ENCODE measurements at places on chromosomes 12 and 14. TPM values are rescaled to one million over a fixed set of nuclear protein-coding genes. Genes with fewer than 3 reads are reported as not detected.

CD4 gene
- total RNA-seq = 0.17 TPM

SYNJ2BP gene
- 11.8 TPM for total RNA-seq

COL2A1 gene
- not detected for total RNA-seq

CARMIL3 gene
- total RNA-seq = 0.17 TPM

PLEKHG7 gene
- total RNA-seq = not detected

IL31 gene
- total RNA-seq = not detected

RNF31 gene
- total RNA-seq = 25.8 TPM

CFAP54 gene
- 0.86 TPM for total RNA-seq

AMN gene
- total RNA-seq = under 0.01 TPM

PELI2 gene
- total RNA-seq = 8.4 TPM

SERPINA5 gene
- total RNA-seq = 0.09 TPM

RASSF9 gene
- 0.47 TPM for total RNA-seq

MIPOL1 gene
- 10.2 TPM for total RNA-seq

TAS2R42 gene
- total RNA-seq = not detected

RNASE4 gene
- 31.9 TPM for total RNA-seq

SAMD15 gene
- 0.94 TPM for total RNA-seq

INHBC gene
- total RNA-seq = not detected

ST8SIA1 gene
- 11.3 TPM for total RNA-seq

ADAM21 gene
- 0.77 TPM for total RNA-seq

DNAJC22 gene
- total RNA-seq = 0.43 TPM

LRIG3 gene
- 89.3 TPM for total RNA-seq

EPS8 gene
- total RNA-seq = 69.1 TPM

UBR7 gene
- 51.4 TPM for total RNA-seq

CTSG gene
- total RNA-seq = not detected

ACVRL1 gene
- total RNA-seq = 70.5 TPM

CIT gene
- 5.5 TPM for total RNA-seq

TMEM52B gene
- not detected for total RNA-seq

KRT6C gene
- total RNA-seq = not detected

SYCP3 gene
- 0.34 TPM for total RNA-seq

SMIM41 gene
- 2.0 TPM for total RNA-seq

CMA1 gene
- not detected for total RNA-seq

CPNE6 gene
- total RNA-seq = not detected

AQP5 gene
- total RNA-seq = not detected

STK38L gene
- total RNA-seq = 15.6 TPM

ATL1 gene
- total RNA-seq = 7.3 TPM

RTL1 gene
- under 0.01 TPM for total RNA-seq

ALG10 gene
- 4.3 TPM for total RNA-seq

GSKIP gene
- 27.3 TPM for total RNA-seq

TPPP2 gene
- total RNA-seq = not detected

HECTD1 gene
- total RNA-seq = 645 TPM

LRRC43 gene
- total RNA-seq = 1.6 TPM

ARHGAP5 gene
- 43.2 TPM for total RNA-seq

MAP3K9 gene
- total RNA-seq = 0.09 TPM

CCDC175 gene
- total RNA-seq = not detected

SNRNP35 gene
- total RNA-seq = 10.9 TPM

SERPINA10 gene
- not detected for total RNA-seq

ABCC9 gene
- total RNA-seq = 10.5 TPM

TAS2R31 gene
- total RNA-seq = 3.0 TPM

FAM186B gene
- total RNA-seq = 0.63 TPM

SLC6A13 gene
- total RNA-seq = not detected

C1R gene
- 637 TPM for total RNA-seq

LHX5 gene
- not detected for total RNA-seq
